Right cardiac atrium (tissue), 5 donors: ENCODE measurements at places on chromosomes 3 and 15. TPM values are rescaled to one million over a fixed set of nuclear protein-coding genes. Genes with fewer than 3 reads are reported as not detected.
A peak's percentile ranks its signal among the peaks of the same experiment; 100 is the strongest.

GRCh38 chr15:48538941-48539340, 106.6 kb downstream of the FBN1 start:
- no peak for DNase-seq

DNA sequence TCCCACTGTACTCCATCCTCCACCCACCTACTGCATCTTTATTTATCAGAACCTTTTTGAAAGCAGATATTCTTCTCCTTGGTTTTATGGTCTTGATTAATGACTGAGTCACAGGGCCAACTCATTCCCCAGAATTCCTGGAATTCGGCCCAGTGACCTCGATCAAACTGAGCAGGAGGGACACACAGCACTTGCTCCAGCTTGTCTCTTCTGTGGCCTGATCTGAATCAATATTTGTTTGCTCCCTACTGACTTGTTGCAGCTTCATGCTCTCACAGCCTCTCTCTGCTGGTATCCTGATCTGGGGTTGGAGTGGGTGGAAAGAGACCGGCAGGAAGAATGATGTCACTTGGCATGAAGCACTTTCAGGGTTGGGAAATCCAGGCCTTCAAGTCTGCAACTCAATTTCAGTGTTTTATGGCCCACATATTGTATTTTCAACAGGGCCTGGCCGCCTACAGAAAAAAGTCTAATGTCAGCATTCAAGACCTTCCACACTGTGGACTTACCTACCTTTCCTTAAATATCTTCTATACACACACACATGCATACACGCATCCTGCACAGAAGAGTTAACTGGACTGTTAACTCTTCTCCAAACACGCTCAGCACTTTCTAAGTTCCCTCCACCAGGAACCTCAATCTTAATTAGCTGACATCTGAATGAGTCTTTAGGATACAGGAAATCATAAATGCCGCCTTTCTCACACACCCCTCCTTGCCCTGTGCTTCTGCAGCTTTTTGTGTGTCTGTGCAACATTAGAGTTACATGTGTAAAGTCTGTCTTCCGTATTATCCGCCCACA, 4.6 kb downstream of the ANXA2 start:
- peak; percentile 62 for DNase-seq

DNA sequence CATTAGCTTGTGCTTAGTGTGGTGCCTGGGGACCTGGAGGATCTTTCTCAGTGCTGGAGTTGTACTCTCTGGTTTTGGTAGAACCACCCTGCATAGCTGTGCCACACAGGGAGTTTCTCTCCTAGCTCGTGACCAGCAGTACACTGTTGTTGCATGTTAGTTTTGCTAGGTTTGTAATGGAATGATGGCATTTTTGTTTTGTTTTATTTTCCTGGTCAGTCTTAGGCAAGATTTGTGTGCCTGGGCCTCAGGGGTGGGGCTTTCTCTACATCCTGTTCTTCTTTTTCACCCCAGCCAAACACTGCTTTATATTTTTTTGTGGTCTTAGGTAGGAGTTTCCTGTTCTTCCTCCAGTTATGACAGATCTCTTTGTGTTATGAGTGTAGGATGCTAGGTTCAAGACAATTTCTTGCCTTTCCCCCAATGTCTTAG, 534.5 kb upstream of the KCNMB2 start:
- DNase-seq, result peak; percentile 11

GRCh38 chr15:36682101-36682500, 102.7 kb downstream of the CDIN1 start:
- no peak for DNase-seq

DNA sequence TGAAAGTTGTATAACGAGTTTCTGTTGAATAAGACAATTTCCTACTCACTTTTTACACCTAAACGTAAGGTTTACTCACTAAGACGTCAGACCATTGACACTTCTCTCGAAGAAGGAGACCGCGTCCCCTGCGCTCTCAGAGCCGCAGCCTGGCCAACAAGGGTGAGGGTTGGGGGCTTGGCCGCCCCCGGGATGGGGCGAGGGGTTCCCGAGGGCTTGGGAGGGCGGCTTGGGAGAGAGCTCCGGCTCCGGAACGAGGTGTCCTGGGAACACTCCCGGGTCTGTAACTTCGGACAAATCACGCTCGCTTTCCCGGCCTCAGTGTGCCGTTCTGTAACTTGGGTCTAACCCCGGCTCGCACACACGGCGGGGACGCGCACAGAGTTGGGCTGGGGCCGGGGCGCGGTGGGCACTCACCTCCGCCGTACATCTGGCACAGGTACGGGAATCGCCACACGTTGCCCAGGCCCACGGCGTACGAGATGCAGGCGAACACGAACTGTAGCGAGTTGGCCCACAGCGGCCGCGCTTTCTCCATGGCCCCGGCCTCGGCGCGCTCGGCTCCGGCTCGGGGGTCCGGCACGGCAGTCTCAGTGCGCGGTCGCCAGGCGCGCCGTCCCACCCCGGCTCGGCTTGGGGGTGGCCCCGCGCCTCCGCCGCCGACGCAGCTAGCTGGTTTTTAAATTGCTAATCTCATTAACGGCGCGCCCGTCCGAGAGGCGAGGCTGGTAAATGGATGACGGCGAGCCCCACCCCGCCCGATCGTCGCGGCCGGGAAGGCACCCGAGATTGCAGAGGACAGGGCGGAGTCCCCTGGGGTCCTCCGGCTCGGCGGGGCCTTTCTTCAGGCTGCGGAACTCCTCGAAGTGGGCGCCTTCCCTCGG, at the start of gene SLC6A20:
Gene SLC6A20, minus strand, starts transcription at position 655 of the 884 bp plus-strand sequence. Its CDS starts 117 bp downstream, at position 538.
- no peak for DNase-seq

DNA sequence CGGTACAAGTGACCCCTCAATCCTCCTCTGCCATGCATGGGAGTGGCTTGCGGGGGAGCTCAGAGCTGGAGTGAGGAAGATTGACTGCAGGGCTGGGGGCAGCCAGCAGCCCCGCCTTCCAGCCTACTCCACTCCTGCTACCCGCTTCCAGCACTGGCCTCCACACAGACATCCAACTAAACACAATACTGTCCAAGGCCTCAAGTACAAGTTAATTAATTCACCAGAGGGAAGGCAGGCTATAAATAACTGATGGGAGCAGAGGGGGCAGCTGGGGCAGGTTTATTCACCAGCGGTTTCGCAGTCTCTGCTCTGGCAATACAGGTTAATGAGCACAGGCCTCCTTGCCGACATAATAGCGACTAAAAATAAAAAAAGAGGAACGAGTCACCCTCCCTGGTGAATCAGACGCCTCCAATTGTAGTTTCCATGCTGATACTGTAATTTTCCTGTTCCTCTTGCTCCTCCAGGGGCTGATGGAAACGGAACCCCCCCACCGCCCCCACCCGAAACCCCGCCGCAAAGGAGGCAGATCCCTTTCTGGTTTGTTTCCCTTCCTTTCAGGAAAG, 166.4 kb upstream of the TLE3 start:
- no peak for DNase-seq

DNA sequence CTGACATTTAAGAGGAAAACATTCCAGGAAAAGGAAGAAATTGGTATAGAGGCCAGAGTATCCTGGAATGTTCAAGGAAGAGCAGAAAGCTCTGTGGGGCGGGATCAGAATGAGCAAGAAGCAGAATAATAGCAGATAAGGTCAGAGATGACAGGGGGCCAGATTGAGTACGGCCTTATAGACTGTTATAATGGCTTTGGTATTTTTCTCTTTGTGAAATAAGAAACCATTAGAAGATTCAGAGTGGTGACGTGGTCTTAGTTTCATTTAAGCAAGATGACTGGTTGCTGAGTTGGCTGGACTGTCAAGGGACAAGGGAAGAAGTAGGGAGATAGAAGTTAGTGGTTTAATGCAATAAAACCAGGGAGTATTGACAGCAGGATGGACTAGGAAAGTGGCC, 218.3 kb upstream of the SOX2 start:
- DNase-seq, result no peak

GRCh38 chr3:52544937-52545336, 8.5 kb downstream of the UQCC5 start:
- no peak for DNase-seq

GRCh38 chr3:195065142-195065863, 205.7 kb downstream of the XXYLT1 start:
- peak; percentile 17 for DNase-seq

The CSTA gene
- total RNA-seq, result 3.7 TPM

The COL7A1 gene
- total RNA-seq, result 12.2 TPM

The OSTN gene
- total RNA-seq, result 0.23 TPM

The ACAN gene
- 0.17 TPM for total RNA-seq
